RWPE2 (cell line): ENCODE measurements at places on chromosomes 5 and 9.

DNA sequence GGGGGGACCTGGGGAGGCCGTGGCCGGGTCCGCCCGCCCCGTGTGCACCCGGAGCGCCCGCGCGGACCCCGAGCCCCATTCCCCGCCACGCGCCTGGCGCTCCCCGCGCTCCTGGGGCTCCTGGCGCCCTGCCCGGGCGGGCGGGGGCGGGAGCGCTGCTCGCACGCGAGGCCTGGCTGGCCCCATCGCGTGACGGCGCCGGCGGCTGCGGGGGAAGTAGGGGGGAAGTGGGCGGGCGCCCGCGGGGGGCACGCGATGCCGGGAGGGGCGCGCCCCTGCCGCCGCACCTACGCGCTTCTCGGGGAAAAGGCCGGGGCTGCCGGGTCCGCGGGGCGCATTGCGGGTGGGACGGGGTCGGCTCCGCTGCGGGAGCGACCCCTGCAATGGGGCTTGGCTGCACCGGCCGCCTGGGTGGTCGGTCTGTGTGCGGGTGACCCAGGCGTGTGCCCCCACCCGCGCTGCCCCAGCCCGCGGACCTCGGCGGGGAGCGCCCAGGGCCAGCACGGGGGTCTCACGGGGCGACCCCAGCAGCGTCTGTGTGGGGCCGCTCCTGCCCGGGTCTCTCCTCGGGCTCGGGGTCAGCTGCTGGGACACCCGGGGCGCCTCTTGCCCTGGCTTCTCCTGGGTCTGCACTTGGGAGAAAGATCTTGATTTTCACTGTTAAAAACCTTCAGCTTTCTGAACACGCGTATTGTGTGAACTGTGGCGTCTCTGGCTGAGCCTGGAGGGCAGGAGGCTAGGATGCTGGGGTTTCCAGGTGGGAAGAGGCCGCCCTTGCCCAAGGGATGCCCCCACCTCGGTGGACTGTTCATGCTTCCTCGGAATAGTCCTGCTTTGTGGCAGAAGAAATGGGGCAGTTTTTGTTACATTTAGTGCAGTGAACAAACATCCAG lies 52.4 kb downstream of the AHRR start:
- DNase-seq: peak; percentile 56

GRCh38 chr5:139394123-139394653 lies 716 bp downstream of the PROB1 start:
- no peak for DNase-seq

GRCh38 chr5:124399426-124399961 lies 346.9 kb downstream of the ZNF608 start:
- no peak for DNase-seq

GRCh38 chr5:39209924-39210323 lies 9.4 kb downstream of the FYB1 start:
- DNase-seq: no peak

GRCh38 chr5:32038523-32038922 lies 135.6 kb downstream of the GOLPH3 start:
- no peak for DNase-seq

DNA sequence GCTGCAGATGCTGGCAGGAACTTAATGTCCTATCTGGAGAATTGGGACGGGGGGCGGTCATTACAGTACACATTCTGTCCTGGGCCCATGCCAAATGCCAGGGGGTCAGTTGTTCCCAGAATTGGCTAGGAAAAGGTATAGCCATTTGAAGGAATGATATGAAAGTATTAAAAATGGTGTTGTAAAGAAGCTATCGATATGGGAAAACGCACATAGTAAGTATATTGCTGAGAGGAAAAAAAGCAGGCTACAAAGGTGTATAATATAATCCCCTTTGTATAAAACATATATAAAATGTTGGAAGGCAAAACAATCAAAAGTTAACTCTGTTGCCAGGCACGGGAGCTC lies 450 bp upstream of the ARHGEF39 start:
- no peak for DNase-seq
